Kidney epithelial cell (primary cell): ENCODE measurements at places on chromosomes 7 and 10.

GRCh38 chr7:45060295-45060694, 28.5 kb downstream of the NACAD start:
- no peak for DNase-seq

DNA sequence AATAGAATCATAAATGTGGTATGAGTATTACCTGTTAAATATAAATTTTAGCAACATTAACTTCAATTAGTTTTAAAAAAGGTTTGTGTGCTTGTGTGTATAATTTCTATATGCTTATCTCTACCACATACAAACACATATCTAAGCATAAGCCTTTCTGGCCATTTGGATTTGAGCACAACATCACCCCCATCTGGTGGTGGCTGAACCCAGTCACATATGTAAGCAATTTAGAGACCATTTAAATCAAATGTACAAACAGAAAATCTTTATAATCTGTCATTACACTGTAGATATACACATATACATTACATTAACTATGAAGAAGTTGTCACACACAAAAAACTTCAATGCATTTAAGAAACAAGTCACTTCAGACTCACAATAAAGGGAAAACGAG, 31.7 kb downstream of the GPR22 start:
- no peak for DNase-seq

DNA sequence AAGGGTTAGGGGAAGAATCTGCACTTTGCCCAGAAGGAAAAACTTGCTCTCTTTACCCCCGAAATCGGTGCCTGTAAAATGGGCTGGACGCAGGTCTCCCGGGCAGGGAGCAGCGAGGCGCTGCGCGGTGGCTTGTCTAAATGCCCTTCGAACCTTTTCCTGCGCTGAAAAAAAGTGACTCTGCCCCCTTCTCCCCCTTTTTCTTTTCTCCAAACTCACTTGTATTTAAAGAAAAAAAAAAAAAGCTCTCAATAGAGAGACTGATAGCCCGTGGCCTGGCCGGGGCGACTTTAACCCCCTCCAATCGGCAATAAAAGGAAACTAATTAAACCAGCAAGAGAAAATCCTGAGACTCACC, 286 bp downstream of the SP8 start:
- no peak for DNase-seq

- no peak for DNase-seq
Measured at GRCh38 chr10:71383972-71384687, 12.6 kb upstream of the CDH23 start.

DNA sequence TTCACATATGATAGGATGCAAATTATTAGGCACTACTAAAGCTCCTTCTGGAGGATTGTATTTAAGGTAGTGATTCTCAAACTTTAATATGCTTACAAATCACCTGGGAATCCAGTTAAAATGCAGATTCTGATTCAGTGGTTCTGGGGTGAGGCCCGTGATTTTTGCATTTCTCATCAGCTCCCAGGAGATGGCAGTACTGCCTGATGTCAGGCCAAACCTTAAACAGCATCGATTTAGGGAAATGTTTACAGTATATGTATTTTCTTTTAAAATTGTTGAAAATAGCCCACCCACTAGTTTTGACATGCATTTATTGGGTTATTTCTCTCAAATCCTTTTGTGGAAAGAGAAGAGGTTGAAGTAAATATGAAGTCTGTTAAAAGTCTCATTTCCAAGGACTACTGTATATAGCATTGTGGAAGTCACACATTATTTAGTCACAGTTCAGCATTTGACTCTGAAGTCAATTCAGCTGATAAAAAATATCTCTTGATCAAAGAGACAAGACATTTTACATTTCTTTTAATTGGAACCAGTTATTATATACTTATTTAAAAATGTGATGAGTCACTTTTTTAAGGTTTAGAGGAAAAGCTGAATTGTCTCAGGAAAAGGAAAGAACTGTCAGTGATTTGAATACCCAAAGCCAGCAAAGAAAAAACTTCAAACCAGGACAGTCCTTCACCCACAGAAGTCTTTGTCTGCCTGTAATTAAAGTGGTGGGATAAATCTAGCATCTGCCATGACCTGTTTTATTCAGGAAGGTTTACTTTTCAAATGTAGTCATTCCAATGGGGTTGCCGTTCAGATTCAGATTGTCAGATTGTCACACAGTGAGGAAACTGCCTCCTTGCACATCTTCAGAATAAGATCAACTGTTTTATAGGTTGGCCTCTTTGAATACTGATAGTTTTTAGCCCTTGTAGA, 21.1 kb upstream of the HBP1 start:
- no peak for DNase-seq

DNA sequence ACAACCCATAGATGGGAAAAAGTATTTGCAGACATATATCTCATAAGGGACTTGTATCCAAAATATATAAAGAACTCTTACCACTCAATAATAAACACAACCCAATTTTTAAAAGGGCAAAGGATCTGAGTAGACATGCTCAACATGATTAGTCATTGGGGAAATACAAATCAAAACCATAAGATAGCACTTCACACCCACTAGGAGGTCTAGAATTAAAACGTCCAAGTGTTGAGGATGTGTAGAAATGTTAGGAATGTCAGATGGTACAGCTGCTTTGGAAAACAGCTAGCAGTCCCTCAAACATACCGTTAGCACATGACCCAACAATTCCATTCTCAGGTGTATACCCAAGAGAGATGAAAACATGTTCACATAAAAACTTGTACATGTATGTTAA, 8.3 kb downstream of the PSTK start:
- no peak for DNase-seq

DNA sequence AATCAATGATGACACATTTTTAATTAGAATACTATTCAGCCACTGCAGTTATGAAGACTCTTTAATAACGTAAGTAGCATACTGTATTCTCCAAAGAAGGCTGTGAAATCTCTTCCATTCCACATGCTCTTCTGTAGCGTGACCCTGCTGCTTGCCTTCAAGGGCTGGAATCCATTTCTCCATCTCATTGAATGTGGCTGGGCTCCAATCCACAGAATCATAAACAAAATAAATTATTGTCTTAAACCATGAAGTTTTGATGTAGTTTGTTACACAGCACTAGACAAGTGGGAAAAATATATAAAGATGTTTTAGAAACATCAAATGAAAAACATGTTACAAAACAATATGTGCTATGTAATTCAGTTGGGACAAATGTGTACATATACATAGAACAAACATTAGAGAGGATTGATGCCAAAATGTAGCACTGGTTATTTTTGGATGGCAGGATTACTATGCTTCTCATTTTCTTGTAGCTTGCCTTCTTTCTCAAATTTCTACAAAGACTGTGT, 410.8 kb upstream of the PODXL start:
- DNase-seq: no peak

GRCh38 chr10:26969145-26969926, 108.6 kb upstream of the ABI1 start:
- DNase-seq: no peak

DNA sequence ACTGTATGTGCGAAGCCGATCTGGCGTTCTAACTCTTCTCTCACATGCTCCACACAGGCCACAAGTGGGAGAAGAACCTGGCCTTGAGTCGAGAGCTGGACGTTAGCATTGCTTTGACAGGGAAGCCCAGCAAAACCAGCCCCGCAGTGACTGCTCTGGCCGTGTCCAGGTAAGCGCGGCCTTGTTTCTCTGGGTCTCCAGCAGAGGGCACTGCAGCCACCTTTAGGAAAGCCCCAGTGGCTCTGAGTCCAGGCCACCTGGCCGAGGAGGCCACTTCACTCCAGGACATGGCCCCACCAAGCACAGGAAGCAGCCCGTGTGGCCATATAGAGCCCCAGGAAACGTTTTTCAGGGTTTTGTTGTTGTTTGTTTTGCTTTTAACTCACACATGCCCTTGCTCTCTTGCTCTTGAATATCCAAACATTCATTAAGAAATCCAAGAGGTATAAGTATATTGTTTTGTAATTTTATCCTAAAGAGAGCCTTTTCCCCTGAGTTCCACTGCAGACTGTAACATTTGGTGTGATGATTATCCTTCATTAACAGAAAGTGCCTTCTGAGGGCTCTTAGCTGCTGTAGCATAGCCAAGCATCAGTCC, 41.8 kb upstream of the LRRC18 start:
- no peak for DNase-seq

- no peak for DNase-seq
Measured at GRCh38 chr7:45566386-45566785, 7.8 kb upstream of the ADCY1 start.

- no peak for DNase-seq
Measured at GRCh38 chr10:87931836-87932230, 68.4 kb downstream of the PTEN start.

- DNase-seq: no peak
Measured at GRCh38 chr10:13449296-13449695, 79.5 kb downstream of the BEND7 start.

- no peak for DNase-seq
Measured at GRCh38 chr7:127349881-127350280, 42.6 kb downstream of the ZNF800 start.

GRCh38 chr7:63899691-63900393, 98.8 kb upstream of the ZNF722 start:
- DNase-seq: no peak

DNA sequence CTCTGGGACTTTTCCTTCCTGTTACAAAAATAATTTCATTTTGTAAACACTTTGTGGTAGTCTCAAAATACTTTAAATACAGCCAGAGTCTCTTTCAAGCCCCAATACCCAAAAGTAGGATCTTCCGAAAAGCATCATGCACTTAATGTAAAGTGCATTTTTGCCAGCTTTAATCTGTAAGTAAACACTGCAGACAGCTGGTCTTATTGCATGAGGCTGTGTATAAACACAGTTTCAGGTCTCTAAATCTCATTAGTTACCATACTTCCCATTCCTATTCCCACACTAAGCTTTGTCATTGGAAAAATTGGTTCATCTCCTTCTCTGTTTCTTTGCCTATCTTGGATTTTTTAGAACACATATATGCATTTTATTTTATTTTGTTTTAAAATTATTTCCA, 87.6 kb upstream of the GNAI1 start:
- no peak for DNase-seq

DNA sequence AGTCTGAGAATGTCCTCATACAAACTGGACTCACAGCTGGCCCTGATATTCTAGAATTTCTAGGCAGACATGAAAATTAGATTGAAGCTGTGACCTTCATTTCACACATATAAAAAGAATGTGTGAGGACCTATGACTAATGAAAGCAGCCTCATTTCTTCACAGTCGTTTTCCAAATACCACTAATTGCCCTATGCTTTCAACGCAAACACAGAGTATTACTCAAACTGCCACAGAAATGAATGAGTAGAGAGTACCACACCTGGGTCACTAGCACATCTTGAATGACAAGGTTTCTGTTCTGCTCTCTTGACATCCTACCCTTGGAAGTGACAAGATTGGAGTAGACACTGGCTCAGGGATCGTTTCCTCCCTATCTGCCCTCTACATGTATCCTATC, 142.4 kb downstream of the C1GALT1 start:
- DNase-seq: no peak

GRCh38 chr7:105502173-105502572, 19.9 kb downstream of the PUS7 start:
- no peak for DNase-seq

GRCh38 chr10:71264345-71265200, 52.2 kb downstream of the UNC5B start:
- DNase-seq: no peak

DNA sequence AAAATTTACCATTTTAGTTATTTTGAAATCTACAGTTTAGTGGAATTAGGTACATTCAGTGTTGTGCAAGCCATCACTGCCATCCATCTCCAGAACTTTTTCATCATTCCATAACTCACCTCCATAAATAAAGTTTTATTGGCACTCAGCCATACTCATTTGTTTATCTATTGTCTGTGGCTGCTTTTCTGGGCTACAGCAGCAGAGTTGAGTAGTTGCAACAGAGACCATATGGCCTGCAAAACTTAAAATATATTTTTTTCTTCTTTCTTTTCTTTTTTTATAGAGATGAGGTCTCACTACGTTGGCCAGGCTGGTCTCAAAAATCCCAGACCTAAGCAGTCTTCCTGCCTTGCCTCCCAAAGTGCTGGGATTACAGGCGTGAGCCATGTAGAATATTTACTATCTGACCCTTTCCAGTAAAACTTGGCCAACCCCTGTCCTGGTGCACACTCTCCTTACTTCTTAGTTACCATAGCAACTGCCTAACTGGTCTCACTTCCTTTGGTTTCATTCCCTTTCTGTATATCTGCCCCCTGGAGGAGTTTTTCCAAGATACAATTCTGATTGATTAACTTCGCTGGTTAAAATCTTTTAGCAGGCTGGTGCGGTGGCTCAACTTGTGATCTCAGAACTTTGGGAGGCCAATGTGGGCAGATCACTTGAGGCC, 133.2 kb downstream of the CUX1 start:
- no peak for DNase-seq

- no peak for DNase-seq
Measured at GRCh38 chr10:48549236-48549635, 55.6 kb downstream of the ARHGAP22 start.

DNA sequence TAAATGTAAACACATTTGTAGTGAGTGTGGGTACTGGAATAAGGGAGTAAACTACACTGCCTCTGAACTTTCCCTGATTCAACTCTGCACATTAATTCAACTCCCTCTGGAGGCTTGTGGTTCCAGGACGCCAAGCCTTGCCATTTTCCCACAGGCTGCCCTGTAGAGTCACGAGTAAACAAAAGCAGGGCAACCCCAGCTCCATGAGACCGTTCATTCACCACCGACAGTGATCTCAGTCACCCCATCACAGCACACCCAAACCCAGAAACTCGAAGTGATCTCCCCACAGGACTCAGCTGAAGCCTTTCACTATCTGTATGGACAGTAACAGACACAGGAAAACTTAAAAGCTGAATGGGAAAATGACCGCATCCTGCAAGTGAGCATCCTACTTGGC, 218.8 kb upstream of the FRMD4A start:
- DNase-seq: no peak

DNA sequence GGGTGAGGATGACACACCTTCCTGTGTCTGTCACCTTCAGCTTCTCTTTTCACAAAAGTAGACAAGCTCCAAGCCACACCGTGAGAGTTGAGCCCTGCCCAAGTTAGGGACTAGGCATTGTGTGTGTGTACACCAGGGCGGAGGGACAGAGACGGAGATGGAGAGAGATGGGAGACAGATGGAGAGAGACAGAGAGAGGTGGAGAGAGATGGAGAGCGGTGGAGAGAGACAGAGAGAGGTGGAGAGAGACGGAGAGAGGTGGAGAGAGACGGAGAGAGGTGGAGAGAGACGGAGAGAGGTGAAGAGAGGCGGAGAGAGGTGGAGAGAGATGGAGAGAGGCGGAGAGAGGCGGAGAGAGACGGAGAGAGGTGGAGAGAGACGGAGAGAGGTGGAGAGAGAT, 207.0 kb downstream of the DNAJB6 start:
- DNase-seq: no peak

GRCh38 chr7:55305135-55305534, 60.0 kb upstream of the LANCL2 start:
- DNase-seq: no peak

GRCh38 chr7:71615017-71615416, 483.1 kb downstream of the GALNT17 start:
- no peak for DNase-seq
